Activated T-cell treated with anti-CD3 and anti-CD28 coated beads for 48 hours (primary cell): ENCODE measurements at places on chromosomes 3 and 15.

DNA sequence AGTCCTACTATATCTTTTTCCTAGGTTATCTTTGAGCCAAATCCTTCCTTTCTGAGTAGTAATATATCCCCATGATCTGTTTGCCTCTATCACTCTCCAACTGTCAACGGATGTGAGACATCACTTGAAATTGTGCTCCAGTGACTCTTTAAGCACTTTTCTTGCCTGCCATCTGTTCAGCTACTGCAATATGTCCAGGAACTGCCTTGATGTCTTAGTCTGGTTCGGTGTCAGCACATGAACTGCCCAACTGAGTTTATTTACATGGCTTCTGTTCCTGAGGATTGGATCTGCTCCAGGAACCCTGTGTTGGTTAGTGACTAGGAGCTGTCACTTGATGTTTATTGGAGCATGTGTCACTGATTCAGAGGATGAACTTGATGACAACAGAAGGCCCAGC lies 116.5 kb downstream of the SLC9A9 start:
- no peak for DNase-seq

GRCh38 chr3:196236223-196236622 lies 19.9 kb downstream of the SLC51A start:
- DNase-seq, result no peak

- peak; percentile 35 for DNase-seq
Observed at GRCh38 chr3:179148616-179149405, 654 bp downstream of the PIK3CA start.

GRCh38 chr3:19539518-19540392 lies 391.4 kb downstream of the KCNH8 start:
- no peak for DNase-seq

DNA sequence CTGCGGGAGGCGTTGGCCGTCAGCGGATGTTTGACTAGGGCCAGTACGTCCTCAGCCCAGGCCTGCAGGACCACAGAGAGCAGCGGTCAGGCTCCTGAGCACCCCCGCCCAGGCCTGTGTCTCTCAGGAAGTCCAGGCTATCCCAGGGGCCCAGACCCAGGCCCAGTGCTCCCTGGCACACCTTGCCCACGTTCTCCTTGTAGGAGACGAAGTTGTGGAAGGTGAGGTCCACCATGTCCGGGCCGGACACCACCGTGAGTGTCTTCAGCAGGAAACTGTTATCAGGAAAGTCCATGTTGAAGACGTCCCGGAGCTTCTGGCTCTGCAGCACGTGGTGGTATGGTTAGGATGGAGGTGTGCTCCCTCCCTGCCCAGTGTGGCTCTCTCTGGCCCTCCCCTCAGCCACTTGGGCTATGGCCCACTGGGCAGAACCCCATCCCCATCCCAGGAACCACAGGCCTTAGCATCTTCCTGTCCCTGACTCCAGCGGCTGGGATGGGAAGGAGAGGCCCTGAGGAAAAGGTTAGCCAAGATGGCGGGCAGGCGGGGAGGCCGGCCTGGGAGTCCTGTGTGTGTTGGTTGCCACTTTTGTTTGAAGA lies 5.3 kb downstream of the PLCB2 start:
- no peak for DNase-seq
